ENCODE measurements at places on chromosomes 3 and 15. TPM values are rescaled to one million over a fixed set of nuclear protein-coding genes. Genes with fewer than 3 reads are reported as not detected.

Gene XYLB
- total RNA-seq, result 0.47 TPM

Gene EEF1AKMT4
- total RNA-seq, result 2.1 TPM

DNA sequence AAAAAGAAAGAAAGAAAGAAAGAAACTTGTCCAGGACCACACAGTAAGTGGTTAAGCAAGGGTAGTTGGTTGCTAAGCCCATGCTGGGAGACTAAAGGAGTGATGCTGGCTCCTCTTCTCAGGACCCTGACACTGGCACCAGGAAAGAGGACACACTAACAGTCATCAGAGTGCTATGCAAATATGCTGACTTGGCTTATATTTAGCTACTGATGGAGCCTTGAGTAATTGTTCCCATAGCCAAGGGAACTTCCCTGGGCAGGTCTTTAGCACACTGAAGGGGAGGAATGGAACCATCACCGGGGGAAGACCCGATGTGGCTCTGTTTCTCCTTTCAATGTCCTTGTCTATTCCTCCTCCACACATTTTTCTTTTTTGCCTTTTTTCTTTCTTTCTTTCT is 6.2 kb downstream of the TMEM40 start:
- DNase-seq, result no peak

DNA sequence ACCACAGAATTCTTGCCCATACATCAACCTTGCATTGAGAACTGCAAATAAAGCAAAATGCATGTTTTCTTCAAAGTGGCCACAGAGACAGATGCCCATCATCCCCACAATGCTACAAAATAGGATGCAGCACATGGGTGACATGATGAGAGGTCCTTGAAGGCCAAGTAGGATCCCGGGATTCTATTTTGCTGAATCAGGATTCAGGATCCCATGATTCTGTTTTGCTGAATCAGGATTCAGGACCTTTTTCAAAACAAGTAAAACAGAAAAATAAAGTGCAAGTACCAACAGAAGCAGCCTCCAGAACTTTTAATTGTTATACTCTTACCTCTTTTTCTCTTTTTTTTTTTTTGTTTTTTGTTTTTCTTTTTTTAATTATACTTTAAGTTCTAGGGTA is 242.1 kb upstream of the NR2E3 start:
- no peak for DNase-seq

DNA sequence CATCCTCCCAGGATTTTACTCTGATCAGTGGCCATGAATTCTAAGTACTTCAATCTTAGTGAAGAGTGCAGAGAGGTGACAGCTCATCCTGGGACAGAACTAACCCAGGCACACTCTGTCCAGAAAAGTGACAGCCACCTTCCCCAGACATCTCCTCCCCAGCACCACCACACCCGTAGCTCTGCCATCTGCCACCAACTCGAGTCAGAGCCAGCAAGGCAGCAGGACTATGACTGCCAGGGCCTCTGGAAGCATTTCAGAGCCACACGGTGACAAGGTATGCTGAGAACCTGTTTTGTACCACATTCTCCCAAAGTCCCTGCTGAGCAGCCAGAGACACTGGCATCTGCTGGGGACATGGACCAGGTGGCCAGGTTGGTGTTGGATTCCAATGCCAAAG is 71.0 kb downstream of the NTRK3 start:
- no peak for DNase-seq
